Posterior cingulate gyrus (tissue), 11 donors: ENCODE measurements at places on chromosomes 1 and 21.

DNA sequence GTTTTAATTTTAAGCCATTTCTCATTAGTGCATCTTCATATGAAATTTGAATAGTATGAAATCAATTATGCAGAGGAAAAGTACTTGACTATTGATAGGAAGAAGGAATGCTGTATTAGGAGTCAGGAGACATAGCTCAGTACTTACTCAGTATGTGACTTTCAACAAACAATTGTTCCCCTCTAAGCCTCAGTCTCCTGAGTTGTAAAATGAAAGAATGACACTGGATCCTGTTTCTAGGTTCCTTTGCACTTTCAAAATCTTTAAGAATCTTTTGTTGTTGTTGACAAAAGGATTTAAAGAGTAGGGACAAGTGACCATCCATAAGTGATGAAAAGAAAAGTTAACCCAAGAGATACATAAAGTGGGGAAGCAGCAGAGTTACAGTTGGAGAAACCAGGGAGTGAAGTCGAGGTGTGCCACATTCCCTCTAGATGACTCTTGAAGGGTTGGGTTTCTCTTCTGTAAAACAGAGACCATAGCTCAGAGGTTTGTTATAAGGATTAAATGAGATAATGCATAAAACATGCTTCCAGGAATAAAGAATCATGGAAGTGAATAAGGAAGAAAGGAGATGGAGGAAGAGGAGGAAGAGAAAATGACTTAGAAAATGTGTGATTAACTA lies 105.7 kb upstream of the KCNJ15 start:
- no peak for DNase-seq

GRCh38 chr1:36737038-36737555 lies 254.4 kb upstream of the CSF3R start:
- no peak for DNase-seq

- no peak for DNase-seq
Observed at GRCh38 chr1:40944326-40944725, 35.2 kb upstream of the CTPS1 start.

DNA sequence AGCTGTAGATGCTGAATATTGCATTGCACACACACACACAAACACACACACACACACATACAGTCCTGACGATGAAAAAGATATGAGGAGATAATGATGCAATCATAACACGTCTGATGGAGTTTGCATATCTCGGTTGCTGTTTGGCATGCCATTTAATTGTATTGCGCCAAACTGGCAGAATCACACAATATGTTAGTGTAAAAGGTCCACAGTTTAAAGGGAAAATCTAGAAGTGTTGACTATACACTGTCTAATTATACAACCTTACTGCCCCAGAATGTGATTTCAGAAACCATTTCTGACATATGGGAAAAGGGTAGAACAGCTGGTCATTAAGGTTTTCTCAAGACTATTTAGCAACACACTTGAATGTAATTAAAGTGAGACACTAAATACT lies 123.7 kb upstream of the PROX1 start:
- DNase-seq: no peak

DNA sequence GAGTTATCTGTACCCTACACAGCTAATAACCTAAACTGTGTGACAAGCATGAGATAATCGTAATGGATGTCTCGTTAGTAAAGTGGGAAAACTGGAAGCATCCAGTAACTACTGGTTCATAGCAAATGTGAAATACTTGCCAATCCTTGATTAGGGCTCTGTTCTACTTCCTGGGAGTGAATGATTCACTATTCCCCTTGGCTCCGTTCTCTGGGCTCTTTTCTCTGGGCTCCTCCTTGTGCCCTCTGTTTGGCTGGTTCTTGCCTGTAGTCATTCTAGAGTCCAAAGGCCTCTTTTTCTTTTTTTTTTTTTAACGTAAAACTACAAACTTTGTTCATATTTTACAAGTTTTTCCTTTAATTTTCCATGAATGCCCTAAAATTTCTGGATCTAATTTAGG lies 465.8 kb upstream of the PLXNA2 start:
- no peak for DNase-seq

- no peak for DNase-seq
Observed at GRCh38 chr1:110593902-110594301, 12.3 kb downstream of the KCNA2 start.

- peak; percentile 80 for DNase-seq
Observed at GRCh38 chr1:234231061-234231892, 142.0 kb upstream of the COA6 start.

DNA sequence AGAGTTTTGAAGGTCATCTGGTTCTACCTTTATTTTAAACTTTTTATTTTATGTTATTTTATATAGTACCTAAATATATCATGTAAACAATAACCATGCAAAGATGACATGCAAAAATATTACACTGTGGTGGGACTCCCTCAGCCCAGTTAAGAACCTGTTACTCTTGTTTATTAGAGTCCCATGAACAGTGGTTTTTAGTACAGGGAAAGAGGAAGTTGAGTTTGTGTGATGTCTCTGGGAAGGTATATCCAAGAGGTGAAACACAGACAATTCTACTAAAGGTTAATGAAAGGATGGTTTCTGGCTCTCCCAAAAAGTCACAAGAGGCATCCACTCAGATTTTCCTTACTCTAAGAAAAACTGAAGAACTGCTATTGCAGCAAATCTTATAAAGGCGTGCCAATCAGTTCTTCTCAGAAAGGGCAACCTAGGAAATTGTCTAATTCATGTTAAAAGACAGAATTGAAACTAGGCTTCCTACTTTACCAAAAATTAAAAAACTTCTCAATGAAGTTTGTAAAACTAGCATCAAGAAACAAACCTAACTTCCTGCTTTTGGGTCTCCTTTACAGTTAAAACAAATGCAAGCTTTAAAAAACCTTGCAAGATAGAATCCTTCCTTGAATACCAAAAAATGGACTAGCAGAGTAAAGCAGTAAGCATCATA lies 19.9 kb downstream of the GFI1 start:
- DNase-seq: no peak

DNA sequence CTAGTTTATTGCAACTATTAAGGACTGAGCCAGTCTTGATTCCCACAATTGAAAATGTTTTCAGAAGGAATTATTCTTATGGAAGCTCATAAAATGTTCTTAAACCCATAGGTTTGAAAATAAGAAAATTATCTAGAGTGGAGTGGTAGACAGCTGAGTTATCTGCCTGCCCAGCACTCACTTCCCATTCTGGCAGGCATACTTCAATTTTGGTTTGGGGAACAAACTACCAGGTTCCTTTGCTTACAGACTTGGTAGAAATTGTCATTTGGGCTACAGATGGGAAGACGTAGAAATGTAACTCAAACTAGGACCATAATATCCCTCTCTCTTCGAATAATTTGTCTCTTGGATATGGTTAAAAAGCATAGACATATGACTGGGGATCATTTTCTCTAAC lies 18.4 kb downstream of the JUN start:
- DNase-seq: no peak

- DNase-seq: no peak
Observed at GRCh38 chr1:174954073-174954460, 45.7 kb upstream of the CACYBP start.

DNA sequence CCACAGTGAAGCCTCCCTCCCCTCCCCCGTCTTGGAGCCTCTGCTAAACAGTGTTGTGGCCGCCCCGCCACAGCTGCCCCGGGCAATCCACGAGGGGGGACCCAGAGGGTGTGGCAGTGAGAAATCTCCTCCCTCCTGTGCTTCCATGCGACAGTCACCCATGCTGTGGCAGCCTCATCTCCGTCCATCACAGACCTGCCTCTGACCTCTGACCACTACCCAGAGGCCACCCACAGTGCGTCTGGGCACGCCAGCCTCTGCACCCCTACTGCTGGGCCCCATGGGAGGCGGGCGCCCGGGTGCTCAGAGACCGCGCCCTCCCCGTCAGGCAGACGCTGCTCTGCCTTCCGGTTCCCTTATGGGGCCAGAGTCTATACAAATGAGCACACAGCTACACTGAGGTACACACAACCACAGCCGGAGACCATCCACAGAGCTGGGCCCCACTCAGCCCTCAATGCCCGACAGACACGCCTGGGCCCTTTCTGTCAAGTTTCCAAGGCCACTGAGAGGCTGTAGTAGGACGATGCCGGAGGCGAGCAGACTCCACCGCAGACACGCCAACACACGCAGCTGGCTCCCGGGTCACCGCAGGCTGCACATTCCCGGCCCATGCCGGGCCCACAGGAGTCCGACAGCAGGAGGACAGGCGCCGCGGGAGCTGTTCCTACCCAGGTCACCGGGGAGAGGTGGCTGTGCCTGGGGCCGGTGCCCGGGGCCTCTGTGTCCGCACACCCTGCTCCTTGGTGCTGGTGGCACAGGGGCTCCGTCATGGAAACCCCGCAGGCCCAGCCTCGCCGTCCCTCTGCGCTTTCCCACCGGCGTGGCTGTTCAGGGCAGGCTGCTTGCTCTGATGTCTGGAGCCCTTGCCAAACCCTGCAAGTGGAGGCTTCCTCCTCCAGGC lies 23.9 kb upstream of the TMEM52 start:
- DNase-seq: no peak

DNA sequence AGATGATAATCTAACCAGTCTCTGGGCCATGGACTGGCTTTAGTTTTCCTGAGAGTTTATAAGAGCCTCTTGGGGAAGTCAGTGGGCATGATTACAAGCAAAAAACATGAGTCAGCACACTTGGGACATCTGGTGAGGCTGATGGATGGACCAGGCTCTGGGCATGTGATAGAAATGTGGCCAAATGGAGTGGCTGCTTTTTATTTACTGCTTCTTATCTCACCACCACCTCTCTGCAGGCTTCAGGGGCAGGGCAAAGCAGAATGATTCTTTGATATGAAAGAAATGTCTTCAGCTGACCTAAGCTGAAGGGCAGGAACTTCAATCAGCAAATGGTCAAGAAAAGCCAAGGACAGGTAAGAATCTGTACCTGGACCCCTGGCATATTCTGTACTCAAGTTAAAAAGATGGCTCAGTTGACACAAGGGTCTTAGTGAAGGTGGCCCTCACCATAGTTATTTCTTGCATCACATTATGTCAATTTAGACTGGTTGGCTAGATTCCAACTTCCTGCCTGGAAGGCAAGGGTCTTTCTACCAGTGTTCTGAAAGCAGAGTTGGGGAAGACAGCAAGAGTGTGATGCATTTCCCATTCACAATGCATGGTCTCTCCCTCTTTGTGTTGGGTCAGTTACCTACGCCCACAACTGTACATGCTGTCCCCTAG lies 162.8 kb downstream of the FASLG start:
- no peak for DNase-seq

GRCh38 chr1:38097284-38097898 lies 50.8 kb upstream of the POU3F1 start:
- DNase-seq: no peak

DNA sequence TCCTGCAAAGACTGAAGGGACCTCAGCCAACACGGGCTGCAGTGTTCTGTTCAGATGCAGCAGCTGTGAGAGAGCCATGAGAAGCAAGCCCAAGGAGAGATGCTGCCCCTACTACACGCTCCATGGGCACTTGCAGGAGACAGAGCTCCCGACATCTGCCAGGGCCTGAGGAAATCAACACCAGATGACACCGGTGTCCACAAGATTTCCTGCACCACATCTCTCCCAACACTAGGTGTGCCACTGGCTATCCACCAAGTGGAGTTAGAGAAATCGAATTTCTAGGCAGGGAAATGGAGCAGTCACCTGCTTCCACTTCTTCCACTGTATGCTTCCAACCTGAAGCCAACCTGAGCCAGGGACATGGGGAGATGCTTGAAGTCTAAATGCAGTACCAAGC lies 445.3 kb downstream of the RWDD3 start:
- no peak for DNase-seq

- DNase-seq: no peak
Observed at GRCh38 chr1:201662646-201663045, 123.7 kb downstream of the NAV1 start.

DNA sequence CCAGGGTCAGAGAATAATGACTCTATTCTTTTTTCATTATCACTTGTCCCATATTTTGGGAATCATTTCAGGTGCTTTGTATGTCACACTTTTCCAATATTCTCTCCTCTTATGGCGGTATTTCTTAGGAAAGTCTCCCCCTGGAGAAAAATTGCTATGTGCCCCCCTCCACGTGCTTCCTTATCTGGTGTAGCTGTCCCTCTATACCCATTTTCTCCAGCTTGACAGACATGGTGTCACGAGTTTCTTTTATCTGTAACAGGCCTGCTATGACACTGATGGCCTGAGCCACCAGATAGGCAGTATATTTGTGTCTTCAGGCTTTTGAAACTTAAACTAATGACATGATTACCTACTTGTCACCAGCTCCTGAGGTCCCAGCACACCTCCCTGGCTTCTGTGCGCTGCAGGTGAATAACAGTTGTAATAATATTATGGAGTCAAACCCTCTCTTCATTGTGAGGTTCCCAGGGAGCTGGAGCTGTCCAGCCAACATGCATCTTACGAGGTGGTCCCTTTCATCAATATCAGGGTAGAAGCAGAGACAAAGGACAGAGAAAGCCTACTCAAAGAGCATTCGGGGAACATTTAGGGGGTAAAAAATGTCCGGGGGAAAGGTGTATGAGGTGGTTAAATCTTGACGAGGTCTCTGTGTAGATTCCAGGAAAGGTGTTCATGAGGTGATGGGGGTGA lies 71.2 kb upstream of the DUSP10 start:
- DNase-seq: no peak

- DNase-seq: no peak
Observed at GRCh38 chr1:52681136-52681535, 17.0 kb downstream of the COA7 start.

DNA sequence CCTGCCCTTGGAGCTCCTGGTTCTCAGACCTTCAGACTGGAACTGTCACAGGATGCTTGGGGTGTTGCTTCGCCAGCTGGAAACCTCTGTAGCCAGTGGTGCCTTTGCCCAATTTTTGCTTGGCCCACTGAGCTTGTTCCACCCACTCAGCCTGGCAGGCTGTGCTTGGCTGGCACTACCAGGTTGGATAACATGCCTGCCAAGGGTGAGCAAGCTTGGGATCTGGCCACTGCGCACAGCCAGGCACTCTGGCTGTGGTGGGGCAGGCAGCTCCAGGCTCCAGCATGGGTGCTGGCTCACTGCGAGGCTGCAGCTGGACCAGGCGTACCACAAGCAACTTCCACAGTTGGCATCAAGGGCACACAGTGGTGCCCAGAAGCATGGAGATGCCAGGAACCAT lies 967.8 kb upstream of the NCAM2 start:
- DNase-seq: peak; percentile 80

DNA sequence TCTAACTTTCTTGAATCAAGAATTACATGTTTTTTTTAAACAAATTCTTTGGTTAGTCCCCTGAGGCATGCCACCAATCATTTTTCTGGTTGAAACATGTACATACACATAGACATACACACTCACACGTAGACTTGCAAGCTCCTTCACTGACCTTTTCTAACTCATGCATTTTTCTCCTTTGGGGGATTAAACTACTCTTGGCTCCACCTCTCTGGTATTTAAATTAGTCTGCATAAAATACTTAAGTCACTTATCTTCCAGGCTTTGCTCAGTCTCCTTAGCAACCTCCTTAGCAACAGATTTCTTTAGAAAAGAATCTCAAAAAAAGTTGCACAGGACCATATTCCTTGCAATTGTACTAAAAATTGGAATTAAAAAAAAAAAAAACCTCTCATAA lies 440.9 kb upstream of the LRRC7 start:
- DNase-seq: no peak
